ENCODE measurements at places on chromosomes 6 and 20.

- DNase-seq = no peak
These were observed 11.6 kb upstream of the C20orf204 start for GRCh38 chr20:64024141-64024990.

DNA sequence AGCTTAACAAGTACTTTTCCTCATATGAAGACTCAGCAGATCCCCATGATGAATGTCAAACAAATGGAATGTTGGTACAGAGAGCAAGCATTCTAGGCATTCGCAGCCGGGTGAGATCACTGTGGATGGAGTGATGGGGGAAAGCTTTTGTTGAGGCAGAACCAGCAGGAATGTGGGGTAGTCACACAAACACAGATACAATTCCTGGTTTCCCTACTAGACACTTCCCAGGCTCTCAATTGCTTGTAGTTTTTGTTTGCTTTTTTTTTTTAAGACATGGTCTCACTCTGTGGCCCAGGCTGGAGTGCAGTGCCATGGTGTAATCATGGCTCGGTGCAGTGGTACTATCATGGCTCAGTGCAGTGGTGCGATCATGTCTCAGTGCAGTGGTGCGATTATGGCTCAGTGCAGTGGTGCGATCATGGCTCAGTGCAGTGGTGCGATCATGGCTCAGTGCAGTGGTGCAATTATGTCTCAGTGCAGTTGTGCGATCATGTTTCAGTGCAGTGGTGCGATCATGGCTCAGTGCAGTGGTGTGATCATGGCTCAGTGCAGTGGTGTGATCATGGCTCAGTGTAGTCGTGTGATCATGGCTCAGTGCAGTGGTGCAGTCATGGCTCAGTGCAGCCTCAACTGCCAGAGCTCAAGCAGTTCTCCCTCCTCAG lies 15.4 kb upstream of the IER3 start:
- no peak for DNase-seq

DNA sequence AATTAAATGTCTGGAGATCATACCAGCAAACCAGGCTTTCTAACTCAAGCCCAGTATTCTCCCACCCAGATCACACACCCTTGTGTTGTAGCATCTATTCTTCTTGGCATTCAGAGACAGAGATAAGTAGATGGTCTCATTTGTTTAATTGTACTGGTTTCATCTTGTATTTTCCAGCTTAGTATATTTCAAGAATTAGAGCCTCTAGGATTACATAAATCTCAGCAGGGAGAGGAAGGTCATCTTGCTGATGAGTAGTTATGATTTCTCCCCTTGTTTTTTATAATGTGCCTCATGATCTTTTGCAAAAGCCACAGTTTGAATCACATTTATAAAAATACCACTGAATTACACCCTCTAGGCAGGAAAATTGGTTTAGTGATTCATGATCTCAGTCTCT lies 106.6 kb upstream of the NRSN1 start:
- DNase-seq = no peak

DNA sequence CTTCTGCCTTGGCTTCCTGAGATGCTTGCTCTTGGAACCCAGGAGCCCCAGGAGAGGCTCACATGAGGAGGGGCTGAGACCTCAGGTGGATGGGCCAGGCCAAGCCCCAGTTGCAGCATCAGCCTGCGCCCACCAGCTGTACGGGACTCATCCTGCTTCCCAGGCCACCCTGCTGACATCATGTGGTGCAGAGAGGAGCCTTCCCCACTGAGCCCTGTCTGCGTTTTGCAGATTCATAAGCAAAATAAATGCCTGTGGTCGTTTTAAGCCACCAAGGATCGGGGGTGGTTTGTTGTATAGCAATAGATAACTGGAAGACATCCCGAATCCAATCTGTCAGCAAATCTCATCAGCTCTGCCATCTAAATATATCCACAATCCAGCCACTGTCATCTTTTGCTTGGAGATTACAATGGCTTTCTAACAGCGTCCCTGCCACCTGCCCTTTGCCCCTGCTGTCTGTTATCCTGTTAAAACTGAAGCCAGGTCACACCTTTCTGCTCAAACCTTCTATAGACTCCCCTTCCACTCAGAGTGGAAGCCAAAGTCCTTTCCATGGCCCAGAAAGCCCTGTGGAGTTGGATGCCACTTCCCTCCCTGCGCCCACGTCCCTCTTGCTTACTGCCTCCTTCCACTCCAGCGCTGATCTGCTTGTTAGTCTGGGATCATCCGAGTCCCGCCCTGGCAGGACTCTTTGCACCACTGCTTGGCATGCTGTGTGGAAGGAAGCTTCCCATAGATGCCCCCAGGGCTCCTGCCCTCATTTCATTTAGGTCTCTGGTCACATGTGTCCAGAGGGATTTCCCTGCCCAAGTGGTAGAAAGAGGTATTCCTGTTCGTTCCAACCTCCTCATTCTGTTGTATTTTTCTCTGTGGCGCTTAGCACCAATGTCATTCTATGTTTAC lies 24.0 kb upstream of the MLN start:
- no peak for DNase-seq

GRCh38 chr6:170227996-170228945 lies 62.6 kb downstream of the DLL1 start:
- DNase-seq = no peak

GRCh38 chr6:121865811-121866210 lies 430.4 kb downstream of the GJA1 start:
- DNase-seq = no peak

GRCh38 chr20:34680586-34681175 lies 3.8 kb upstream of the PIGU start:
- no peak for DNase-seq

Measured in C1 segment of cervical spinal cord (tissue), 14 donors.